ENCODE measurements at places on chromosomes 2 and 18. TPM values are rescaled to one million over a fixed set of nuclear protein-coding genes. Genes with fewer than 3 reads are reported as not detected.

DNA sequence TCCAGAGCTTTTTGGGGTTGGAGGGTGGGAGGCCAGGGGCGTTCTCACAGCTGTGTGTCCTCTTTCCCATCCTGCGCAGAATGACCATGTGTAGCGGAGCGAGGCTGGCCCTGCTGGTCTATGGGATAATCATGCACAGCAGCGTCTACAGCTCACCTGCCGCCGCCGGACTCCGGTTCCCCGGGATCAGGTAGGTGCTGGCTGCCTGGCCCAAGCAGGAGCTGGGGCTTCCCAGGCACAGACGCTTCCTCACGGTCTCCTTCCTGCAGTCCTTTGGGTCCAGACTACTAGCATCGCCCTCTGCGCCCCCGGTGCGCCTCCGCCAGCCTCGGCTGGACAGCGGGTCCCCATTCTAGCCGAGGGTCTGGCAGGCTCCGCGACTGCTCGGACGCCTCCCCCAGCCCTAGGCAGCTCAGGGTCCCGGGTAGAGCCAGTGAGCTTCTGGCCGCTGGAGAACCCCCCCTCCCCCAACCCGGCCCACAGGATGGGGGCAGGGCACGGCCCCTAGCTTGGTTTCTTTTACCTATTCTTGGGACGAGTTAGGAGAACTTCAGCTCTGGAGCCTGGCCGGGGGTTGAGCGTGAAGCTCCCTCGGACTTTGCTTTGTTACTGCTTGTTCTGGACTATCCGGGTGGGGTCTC lies 756 bp downstream of the ADCYAP1 start:
- DNase-seq, result no peak

DNA sequence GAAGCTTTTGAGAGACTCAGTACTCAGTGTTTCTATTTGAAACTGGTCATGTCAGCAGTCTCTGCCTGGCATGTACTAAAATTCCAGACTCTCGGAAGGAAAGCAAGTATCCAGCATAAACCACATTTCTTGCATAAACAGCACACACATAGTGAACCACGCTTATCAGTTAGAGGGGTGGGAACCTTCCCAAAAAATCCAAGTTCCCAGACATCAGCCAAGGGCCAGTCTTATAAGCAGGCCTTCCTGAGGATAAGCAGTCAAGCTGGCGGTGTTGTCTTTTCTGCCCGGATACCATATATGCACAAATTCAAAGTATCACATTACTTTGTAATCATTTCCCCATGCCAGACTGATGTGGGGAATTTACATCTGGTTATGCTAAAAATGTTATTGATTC lies 73.6 kb downstream of the ST6GAL2 start:
- no peak for DNase-seq

GRCh38 chr2:44582363-44583008 lies 220.7 kb downstream of the CAMKMT start:
- no peak for DNase-seq

GRCh38 chr2:4662161-4662779 lies 958.9 kb downstream of the DCDC2C start:
- no peak for DNase-seq

DNA sequence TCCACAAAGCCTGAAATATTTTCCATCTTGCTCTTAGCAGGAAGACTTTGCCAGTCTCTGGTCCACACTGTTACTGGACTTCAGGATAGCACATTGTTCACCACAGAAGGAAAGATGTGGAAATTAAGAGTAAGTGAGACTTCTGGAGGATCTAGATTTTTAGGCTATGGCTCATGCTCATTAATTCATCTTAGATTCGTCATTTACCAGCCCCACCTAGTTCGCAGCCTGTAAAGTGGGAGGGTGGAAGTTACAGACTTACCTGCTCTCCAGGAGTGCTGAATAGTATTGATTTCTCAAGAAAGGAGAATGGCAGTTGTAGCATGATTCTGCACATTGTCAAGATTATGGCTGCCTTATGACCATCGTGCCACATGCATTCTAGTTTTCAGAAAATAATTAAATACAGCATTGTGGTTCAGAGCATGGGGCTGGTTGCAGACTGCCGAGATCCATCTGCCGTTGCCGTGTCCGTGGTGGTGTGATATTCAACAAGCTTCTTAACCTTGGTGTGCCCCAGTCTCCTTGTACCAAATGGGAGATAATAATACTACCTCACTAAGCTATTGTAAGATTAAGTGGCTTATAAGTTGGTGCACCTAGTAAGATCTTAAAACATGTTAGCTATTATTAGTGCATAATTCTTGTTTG lies 56.8 kb downstream of the RNF144A start:
- DNase-seq, result no peak

- no peak for DNase-seq
Observed at GRCh38 chr2:155372969-155373368, 674.5 kb downstream of the KCNJ3 start.

- DNase-seq, result no peak
Observed at GRCh38 chr18:28541276-28541930, 364.5 kb upstream of the CDH2 start.

DNA sequence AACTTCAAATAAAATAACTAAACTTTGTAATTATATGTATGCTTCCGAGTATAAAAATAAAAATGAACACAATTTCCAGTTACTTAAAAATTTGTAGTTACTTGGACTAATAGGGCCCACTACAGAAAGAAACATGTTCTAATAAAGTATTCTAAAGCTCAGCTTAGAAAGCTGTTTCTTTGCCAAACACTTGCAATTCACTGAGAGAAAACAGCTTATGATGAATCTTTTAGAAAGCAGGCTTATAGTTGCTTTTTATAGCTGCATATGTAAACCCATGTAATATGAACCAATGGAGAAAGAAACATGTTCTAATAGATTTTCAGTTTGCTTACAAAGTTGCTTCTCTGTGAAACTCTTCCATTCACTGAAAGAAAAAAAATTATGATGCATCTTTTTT lies 766.0 kb downstream of the LRP1B start:
- no peak for DNase-seq

GRCh38 chr2:143649226-143649740 lies 520.1 kb downstream of the ARHGAP15 start:
- no peak for DNase-seq

DNA sequence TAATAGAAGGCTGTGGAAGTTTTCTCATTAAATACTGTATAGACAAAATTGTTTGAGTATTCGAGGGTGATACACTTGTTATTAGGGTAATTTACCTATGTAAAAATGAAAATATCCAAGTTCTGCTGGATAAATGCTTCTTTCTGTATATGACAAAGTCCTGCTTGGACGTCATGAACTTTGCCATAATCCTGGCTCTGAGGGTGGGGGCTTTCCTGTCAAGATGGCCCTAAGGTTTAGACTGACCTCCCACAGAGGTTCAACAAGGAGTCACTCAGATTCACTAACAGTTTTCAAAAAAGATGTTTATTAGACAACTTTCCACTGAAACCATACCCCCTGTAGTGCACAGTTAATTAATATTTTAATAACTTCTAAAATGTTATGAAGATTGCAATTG lies 52.5 kb upstream of the NABP1 start:
- no peak for DNase-seq

DNA sequence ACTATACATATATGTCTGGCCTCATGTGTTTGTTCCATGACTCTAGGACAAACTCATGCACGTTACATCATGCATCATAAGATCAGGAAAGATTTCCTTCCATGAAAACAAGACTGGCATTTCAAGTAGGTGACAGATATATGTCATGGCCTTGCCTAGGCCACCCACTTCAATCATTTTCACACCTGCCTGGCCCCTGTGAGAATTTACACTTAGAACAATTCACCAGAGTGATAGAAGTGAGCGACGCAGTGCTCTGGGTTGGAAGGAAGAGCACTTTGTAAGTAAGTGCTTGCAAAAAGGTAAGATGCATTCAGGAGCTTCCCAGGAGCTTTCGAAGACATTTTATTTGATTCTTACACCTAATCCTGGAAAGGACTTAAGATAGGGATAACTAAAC lies 39.5 kb downstream of the TMEM163 start:
- DNase-seq, result no peak

- DNase-seq, result peak; percentile 65
Observed at GRCh38 chr2:43210467-43211303, 15.7 kb downstream of the ZFP36L2 start.

- no peak for DNase-seq
Observed at GRCh38 chr2:206083602-206084438, 2.2 kb downstream of the INO80D start.

CDH19 gene
- 457 TPM for total RNA-seq

COLEC12 gene
- 22.2 TPM for total RNA-seq

M1AP gene
- total RNA-seq, result not detected
